ENCODE measurements at places on chromosomes 1 and 21.

DNA sequence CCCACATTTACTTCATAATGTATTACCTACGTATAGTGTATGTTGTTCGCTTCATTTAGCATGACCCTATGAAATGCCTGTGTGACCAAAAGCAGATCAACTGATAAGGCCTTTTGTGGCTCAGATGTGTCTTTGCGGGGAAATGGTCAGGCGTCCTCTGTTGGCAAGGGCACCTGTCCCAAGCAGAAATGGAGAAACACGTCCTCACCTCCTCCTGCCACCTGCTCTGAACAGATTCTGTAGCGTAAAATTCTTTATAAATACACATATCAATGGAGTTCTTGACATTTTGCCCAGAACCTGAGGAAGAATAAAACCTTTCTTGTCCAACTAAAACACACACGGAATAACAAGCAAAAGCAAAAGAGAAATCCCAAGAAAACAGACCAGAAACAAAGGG is 417.9 kb downstream of the KIF26B start:
- no peak for DNase-seq

DNA sequence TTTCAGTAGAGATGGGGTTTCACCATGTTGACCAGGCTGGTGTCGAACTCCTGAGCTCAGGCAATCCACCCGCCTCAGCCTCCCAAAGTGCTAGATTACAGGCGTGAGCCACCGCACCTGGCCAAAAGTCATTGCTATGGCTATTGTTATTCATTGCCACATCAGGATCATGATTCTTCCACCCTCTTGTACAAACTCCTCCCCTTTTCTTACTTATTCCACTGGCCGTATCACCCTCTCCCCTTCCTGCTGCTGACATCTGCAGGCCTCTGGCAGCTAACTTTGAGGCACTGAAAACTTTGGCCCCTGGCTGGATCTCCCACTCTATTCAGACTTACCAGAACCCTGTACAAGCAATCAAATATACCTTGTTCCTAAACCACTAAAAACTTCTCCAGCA is 10.9 kb downstream of the TMEM53 start:
- DNase-seq: no peak

GRCh38 chr21:38500073-38500472 is 1.8 kb upstream of the ERG start:
- DNase-seq: no peak

DNA sequence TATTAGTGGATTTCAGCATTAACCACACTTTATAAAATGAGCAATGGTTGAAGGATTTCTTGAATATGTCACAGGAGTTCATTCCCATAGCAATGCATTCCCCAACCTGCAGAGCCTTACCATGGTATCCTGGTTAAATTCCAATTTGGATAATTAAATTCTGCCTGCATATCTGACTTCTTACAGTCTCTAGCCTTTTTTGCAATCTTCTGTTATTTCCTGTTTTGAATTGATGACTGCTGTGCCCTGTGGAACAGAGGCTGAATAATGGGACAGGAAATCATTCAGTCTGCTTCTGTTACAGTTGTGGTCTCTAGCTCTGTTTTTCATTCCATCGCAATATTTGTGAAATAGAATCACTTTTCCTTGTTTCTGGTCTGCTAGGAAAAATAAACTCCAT is 1823.9 kb downstream of the PLA2G4A start:
- no peak for DNase-seq

GRCh38 chr1:112429749-112430148 is 33.7 kb downstream of the CTTNBP2NL start:
- DNase-seq: no peak

DNA sequence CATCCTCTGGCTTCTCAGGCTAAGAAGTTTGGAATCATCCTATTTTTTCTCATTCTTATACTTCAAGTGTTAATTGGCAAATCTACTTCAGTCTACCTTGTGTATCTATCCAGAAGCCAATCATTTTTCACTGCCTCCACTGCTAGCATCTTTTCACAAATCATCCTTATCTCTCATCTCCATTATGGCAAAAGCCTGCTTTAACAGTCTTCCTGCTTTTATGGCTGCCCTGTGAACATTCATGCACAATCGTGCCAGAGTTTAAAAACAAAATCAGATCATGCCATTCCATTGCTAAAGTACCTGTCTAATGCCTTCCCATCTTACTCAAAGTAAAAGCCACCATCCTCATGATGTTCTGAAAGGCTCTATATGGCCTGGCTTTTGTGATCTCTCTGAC is 19.2 kb upstream of the CYP2J2 start:
- no peak for DNase-seq

DNA sequence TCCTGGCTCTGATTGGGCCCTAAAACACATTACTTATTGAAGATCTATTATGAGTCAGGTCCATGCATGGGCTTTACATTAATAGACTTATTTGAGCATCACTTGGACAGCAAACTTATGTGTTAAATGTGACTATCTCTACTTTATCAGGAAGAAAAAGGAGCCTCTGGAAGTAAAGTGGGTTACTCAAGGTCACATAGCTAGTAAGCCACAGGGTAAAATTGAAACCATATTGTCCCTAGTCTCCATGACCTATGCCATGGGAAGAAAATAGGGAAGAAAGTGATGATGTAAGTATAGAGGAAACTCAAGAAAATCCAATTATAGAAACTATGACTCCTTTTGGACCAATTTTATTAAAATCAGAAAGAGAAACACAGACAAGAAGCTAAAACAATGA is 555.3 kb downstream of the NUF2 start:
- DNase-seq: no peak

DNA sequence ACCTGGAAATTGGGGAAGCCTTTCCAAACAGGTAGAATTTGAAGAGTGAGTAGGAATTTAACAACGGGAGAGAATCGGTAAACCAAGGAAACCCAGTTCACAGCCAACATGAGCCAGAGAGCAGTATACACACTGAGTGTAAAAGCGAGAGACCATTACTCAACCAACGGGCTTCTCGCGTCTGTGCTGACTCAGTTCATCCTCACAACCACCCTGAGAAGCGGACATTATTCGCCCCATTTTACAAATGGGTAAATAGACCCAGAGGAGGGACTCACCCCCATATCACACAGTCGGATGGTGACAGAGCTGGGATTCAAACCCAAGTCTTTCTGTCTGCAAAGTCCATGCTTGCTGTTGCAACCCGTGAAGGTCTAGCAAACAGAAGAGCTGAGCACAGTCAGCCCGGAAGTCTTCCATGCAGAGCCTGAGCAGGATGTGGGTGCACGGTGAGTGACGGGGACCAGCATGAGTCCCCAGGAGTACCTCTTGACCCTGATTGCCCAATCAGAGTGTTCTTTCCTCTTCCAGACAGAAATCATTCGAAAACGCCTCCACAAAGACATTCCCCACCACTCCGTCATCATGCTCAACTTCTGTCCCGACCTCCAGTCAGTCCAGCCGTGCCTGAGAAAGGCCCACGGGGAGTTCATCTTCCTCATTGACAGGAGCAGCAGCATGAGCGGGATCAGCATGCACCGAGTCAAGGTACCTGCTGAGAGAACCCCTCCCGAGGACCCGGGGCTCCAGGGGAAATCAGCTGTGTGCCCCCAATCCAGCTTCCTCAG is 32.3 kb downstream of the VWA5B1 start:
- DNase-seq: no peak

GRCh38 chr1:246971090-246971721 is 36.7 kb downstream of the ZNF695 start:
- DNase-seq: peak; percentile 14

GRCh38 chr21:45923146-45923545 is 58.4 kb upstream of the COL6A1 start:
- DNase-seq: peak; percentile 46

DNA sequence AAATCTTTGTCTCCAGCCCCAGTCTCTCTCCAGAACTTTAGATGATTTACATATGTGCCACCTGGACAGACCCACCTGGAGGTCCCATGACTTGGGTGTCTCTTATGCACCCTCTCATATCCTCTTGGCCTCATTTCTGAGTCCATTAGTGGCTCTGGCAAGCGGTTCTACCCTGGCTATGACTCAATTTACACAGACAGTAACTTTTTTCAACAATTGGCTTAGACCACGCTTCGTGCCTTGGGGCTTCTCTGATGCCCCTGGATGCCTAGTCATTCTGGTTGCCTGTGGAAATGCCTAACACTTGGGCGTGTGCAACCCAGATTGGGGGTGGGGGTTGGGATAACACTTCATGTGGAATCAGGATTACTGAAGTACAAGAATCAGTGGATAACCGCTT is 57.1 kb upstream of the GADD45A start:
- no peak for DNase-seq

DNA sequence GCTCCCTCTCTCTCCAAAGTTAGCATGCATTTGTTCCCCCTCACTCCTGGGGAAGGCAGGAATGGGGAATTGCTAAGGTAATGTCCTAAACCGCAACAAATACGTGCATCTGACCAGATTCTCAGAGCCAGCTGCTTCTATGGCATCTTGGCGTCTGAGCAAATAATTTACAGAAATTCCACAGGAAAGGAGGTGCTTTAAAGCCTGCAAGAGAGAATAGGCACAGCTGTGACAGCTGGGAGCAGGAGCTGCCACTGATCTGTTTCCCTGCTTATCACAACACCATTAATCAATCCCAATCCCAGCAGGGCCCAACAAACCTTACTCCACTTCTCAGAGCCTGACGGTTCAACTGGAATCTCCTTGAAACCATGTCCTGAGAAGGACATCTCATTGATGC is 83.5 kb upstream of the ZNF281 start:
- no peak for DNase-seq

DNA sequence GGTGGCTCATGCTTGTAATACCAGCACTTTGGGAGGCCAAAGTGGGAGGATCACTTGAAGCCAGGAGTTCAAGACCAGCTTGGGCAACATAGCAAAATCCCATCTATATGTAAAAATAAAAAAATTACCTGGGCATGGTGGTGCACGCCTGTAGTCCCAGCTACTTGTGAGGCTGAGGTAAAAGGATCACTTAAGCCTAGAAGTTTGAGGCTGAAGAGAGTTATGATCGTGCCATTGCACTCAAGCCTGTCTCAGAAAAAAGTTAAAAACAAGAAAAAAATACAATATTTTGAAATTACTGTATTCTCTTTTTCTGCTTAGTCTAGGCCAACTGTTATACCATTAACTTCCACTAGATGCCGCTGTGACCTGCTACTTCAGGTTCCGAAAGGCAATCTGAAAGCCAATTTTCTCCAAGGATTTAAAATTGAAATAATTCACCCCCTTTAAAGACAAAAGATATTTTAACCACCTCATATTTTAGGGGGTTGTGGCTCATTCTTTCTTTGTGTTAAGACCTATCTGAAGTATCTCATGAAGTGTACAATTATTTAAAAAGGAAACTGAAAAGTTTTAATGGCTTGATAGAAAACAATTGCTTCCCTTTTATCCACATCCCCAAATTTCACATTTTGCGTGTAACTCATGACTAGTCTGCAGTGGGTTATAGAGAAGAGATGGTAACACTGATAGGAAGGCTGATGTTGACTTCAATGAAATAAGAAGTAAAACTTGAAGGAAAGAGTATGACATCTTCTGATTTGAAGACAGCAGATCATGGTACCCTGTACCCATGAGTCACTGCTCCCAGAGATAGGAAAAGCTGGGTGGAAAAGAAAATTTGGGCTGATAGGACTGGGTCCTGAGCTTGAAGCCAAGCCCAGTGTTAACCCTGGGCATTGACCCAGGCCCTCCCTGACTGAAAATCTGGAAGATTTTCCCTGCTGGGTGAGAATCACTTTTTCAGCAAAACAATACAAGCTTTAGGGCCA is 24.4 kb upstream of the CLDN14 start:
- no peak for DNase-seq

DNA sequence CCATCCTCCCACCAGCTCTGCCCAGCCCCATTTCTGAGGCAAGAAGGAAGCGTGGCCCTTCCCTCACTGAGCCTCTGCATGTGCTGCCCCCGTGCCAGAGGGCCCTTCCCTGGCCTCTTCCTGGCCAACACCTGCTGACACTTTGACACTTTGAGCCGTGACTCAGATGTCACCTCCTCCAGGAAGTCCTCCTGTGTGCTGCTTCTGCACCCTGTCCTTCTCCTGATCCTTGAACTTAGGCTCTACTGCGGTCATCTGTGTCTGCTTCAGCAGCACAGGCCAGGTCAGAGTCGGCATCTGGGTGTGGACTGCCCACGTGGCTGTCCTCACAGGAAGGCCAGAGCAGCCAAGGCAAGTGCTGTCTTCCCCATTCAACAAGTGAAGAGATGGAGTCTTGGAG is 19.6 kb upstream of the EPHA8 start:
- no peak for DNase-seq

- DNase-seq: no peak
These were observed 16.6 kb upstream of the TINAGL1 start for GRCh38 chr1:31559715-31560114.

- DNase-seq: no peak
These were observed 45.4 kb upstream of the PLD5 start for GRCh38 chr1:242569867-242570266.

DNA sequence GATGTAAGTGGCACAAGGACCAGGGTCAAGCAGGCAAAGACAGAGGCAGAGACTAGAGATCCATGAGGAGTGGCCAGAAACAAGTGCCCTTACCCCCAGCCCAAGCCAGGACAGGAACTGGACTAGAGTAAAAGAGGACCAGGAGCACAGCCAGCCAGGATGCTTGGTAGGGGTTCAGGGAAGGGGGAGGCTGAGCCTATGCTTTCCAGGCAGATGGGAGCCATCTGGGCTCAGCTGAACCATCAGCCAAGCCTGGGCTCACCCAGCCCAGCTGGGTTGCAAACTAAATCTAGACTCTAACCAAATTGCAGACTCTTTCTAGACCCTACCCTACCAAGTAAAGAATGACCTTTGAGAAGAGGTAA is 15.2 kb downstream of the PDZK1IP1 start:
- no peak for DNase-seq

- DNase-seq: no peak
These were observed 15.0 kb downstream of the IFFO2 start for GRCh38 chr1:18941221-18942141.

DNA sequence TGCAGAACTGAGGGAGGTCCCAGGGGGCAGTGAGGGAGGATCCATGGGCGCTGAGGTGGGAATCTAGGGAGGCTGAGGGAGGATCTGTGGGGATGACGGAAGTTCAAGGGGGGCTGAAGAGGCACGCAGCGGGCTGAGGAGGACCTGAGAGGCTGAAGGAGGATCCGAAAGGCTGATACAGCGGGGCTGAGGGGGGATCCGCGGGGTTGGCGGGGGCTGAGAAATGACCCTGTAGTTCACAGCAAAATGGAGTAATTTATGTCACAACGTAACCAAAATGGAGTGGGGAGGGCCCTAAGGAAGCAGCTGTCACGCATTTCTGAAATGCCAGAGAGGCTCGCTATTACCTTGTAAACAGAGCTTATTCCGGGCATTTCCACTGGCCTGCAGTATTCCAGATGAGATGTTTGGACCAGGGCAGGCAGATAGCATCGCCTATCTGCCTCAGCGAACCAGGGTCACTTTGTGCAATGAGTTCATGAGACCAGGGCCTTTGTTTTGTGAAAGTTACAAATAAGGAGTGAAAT is 926 bp upstream of the MRPL55 start:
- no peak for DNase-seq

- DNase-seq: no peak
These were observed 157.7 kb upstream of the COL11A1 start for GRCh38 chr1:103266036-103266435.
